ENCODE measurements at places on chromosomes 13 and 19.

DNA sequence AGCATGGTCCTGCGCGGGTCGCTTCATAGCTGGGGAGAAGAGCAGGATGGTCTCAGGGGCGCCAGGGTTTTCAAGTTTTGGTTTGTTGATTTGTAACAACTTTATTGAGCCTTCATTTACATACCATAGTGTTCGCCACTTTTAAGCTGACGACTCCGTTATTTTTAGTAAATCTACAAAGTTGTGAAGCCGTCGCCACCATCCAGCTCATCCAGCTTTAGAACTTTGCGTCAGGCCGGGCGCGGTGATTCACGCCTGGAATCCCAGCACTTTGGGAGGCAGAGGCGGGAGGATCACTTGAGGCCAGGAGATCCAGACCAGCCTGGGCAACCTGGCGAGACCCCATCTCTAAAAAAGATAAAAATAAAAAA, 404 bp downstream of the C19orf44 start:
- no peak for DNase-seq

- DNase-seq: no peak
These were observed 915 bp downstream of the SHC2 start for GRCh38 chr19:459724-460511.

- peak; percentile 63 for DNase-seq
These were observed 441 bp downstream of the GJB2 start for GRCh38 chr13:20192158-20192835.

DNA sequence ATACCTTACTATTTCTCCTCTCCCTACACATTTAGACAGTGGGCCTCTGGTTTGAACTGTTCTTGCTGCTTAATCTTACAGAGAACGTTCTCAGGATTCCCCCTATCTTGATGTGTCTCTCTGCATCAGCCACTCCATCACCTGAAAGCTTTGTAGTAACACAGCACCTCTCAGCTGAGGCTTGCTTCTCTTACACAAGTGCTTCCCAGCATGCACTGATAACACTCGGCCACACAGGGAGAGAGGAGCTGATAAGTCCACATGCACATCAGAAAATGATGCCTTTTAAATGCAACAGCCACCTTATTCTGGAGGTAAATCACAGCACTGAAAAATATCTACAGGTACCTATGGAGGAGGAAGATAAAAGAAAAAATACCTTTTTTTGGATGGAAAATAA, 192.2 kb upstream of the TSHZ3 start:
- DNase-seq: no peak

GRCh38 chr19:36032251-36033104, at the start of gene CLIP3:
TSS of gene CLIP3 (minus strand) at chr19:36032873. CDS start at chr19:36032357, 516 bp downstream.
- peak; percentile 27 for DNase-seq

GRCh38 chr13:84744203-84744602, 861.9 kb upstream of the SLITRK1 start:
- no peak for DNase-seq

DNA sequence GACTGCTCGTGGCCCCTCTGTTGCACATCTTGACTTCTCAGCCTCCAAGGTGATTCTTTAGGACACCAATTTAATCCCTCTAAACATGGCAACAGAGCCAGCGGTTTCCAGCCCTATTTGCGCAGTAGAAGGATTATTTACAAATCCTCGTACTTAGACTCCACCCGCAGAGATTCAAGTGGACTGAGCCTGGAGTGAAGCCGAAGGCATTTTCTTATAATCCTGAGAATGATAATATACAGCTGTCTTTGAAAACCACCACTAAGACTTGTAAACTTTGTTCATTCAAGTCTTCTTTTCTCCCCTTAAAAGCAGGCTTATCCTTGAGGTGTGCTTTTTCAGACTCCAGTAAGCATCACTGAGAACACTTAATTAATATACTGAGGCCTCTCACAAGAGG, 4.8 kb upstream of the DPRX start:
- DNase-seq: no peak

- DNase-seq: no peak
These were observed 37.3 kb downstream of the NFIC start for GRCh38 chr19:3403489-3404323.

DNA sequence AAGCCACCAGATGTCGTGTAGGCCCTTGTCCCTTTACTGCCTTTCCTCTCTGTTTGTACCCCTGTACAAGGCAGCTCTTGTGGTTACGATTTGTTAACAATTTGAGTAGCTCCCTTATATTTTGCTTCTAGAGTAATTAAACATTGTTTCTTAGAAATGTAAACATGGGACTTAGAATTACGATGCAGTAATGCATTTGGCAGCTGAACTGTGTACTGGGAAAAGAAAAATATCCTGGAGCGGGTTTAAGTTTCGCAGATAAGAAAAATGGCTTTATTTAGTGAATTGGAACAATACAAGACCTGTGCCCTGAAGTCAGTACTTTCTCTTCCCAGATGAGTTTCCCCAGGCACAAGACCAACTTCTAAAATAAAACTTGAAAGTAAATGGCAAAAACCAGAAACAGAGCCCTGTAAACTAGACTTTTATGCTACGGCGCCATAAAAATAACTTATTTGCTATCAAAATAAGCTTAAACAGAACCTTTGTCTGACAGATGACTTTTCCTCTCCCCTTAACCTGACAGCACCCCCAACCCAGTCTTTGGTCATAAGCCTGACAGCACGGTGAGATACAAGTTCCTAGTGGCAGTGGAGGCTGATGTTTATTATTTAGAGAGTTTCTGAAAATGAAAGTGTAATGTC, 63.0 kb downstream of the LRCH1 start:
- DNase-seq: no peak

- DNase-seq: no peak
These were observed 2.0 kb upstream of the PVR start for GRCh38 chr19:44641501-44642265.

GRCh38 chr13:102769679-102770078, 3.9 kb downstream of the TEX30 start:
- no peak for DNase-seq

- no peak for DNase-seq
These were observed 134.9 kb upstream of the SPACA7 start for GRCh38 chr13:112241288-112241687.

GRCh38 chr13:67619351-67619994, 389.3 kb upstream of the PCDH9 start:
- no peak for DNase-seq

DNA sequence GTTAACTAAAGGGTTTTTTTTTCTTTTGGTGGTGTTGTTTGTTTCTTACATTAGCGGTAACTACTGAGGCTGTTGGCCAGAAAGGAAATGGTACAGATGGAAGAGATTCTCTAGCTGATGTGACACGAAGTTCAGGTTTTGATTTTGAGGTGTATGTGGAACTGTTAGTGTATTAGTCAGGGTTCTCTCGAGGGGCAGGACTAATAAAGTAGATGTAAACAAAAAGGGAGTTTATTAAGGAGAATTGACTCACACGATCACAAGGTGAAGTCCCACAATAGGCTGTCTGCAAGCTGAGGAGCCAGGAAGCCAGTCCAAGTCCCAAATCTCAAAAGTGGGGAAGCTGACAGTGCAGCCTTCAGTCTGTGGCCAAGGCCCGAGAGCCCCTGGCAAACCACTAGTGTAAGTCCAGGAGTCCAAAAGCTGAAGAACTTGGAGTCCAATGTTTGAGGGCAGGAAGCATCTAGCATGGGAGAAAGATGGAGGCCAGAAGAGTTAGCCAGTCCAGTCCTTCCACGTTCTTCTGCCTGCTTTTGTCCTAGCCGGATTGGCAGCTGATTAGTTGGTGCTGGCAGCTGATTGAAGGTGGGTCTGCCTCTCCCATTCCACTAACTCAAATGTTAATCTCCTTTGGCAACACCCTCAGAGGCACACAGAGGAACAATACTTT, 577.6 kb downstream of the EFNB2 start:
- DNase-seq: no peak

- no peak for DNase-seq
These were observed 105.3 kb downstream of the MYO16 start for GRCh38 chr13:108734676-108735075.

DNA sequence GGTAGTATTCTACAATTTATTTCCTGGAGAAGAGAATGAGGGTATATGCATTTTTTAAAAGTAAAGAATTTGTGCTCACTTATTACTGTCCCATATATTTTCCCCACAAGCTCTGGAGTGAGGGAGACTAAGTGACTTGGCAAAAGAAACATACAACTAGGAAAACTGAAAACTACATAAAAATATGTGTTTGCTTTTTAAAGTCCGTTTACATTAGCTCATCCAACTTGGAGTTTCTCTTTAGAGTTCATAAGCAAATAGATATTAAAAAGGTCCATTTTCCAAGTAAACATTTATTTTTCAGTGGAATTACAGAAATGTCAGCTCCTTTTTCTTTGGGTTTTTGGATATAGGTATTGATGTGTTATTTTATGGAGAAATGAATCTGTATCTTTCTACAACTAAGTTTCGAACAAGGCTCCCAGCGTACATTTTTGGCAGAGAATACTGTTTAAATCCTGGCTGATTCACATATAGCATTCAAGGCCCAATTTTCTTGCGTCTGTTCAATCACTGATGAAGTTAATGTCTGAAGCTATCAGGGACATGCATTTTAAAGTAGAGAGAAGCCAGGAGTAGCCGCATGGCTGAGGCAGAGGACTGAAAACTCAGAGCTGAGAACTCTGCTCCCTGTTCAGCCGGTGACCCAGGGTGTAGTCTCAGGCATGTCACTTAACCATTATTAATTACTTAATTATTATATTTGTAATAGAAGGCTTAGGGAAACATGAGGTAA, 729.4 kb downstream of the EFNB2 start:
- DNase-seq: no peak

DNA sequence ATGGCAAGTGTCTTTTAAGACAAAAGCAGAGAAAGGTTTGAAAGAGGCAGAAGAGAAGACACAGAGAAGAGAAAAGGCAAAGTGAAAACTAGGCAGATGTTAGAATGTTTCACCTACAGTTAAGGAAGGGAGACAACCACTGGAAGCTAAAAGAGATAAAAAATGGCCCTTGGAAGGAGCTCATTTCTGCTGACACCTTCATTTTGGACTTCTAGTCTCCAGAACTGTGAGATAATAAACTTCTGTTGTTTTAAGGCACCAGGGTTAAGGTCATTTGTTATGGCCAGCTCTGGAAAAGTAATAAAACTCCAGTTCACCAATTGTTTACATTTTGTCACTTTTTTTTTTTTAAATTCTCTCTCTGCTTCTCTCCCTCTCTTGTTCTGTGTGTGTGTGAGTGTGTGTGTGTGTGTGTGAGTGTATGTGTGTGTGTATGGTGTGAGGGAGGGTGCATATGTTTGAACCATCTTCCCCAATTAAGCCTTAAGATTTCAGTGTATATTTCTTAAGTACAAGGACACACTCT, 374.6 kb downstream of the DACH1 start:
- no peak for DNase-seq

DNA sequence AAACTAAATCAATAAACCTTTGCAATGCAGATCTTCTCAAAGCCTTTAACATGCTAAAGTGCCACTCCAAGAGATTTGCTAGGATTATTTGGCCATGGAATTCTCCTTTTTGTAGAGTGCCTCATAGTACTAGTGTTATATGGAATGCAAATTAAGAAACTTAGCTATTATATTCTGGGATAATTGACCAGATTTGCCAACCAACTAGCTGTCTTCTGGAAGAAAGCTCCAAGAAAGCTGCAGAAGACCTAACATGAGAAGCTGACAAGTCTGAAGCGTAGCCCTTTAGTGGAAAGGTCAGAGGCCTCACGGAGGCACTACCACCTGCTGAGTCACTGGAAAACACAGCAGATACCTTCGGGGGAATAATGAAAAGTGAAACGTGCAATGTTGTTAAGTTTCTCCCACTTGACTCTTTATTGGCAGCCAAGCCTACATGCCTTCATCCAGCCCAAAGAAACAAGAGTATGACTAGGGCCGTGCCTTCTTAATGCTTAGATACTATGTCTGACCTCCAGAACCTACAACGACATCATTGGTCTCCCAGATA, 29.8 kb upstream of the KATNAL1 start:
- no peak for DNase-seq

DNA sequence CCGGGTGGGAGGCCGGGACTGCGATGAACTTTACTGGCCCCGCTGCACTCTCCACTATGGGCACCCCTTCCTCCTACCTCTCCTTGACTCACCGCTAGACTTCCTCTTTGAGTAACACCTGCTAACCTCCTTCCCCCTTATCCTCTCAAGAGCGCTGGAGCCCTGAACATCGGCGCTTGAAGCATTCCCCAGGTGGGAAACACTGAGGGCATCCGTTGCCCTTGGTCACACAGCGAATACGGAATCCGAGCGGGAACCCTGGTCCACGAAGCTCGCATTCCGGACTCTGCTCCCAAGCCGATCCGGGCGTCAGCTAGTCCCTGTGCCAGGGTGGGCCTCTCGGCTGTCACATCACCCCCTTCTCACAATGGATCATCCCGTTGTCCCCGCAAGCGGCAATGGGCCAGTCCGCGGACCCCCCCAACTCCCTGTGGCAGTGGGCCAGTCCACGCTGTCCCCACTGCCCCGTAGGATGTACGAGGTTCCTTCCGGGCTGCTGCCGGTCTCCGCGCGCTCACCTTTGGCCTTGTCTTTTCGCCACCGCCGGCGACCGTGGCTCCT, 4.2 kb downstream of the LIPE start:
- DNase-seq: peak; percentile 73

GRCh38 chr13:49367640-49368422, 76.0 kb downstream of the CAB39L start:
- no peak for DNase-seq

GRCh38 chr19:49588365-49589122, 2.4 kb upstream of the PRR12 start:
- DNase-seq: peak; percentile 65

DNA sequence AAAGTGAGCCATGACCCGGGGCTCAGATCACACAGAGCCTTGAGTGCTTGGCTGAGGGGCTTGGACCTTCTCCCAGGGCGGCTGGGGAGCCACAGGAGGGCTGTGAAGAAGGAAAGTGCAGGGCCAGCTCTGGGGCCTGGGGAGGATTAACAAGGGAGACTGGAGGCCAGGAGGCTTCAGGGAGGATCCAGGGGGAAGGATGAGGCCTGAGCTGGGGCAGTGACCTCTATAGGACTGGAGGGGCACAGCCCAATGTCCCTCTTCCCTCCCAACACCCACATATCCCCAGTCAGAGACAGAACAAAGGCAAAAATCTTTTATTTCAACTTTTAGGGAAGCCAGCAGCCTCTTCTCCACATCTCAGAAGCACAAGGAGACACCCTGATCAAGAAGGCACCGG, 4.7 kb upstream of the SLC17A7 start:
- no peak for DNase-seq

DNA sequence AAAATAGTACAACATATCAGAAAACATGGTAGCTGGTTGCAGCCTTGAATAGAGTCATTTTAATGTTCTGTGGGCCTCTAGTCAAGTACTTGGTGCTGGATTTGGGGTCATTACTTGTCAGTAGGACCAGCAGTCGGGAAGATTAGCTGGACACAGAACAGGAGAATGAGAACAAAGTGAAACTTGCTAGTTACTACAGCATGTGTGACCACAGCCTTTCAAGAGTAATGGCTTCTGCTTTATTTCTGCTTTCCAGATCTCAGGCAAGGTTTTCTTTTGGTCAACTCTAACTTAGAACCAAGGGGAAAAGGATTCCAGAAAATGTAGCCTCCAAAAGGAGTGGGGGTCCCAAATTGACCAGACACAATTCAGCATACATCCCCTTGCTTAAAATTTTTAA, 17.1 kb upstream of the VWA8 start:
- DNase-seq: peak; percentile 19

- DNase-seq: no peak
These were observed 2.9 kb upstream of the CHAMP1 start for GRCh38 chr13:114311387-114311786.

Data from GM12865 (cell line).